Smooth muscle cell of the pulmonary artery (primary cell): ENCODE measurements at places on chromosomes 13 and 19. TPM values are rescaled to one million over a fixed set of nuclear protein-coding genes. Genes with fewer than 3 reads are reported as not detected.

Gene ZNF835
- 0.65 and 1.3 TPM in 2 replicates for total RNA-seq

Gene RGS9BP
- 0.52 and 0.56 TPM in 2 replicates for total RNA-seq

Gene DOHH
- 9.4 and 14.8 TPM in 2 replicates for total RNA-seq

Gene SELENOV
- total RNA-seq: not detected in 2 replicates

Gene SHISA7
- not detected in 2 replicates for total RNA-seq

Gene WDR87
- total RNA-seq: not detected in 2 replicates

Gene GPR42
- 0.07 TPM in 1 of 2 replicates, not detected in the other for total RNA-seq

Gene KIR3DL2
- not detected in 2 replicates for total RNA-seq

Gene ZNF91
- 16.0 and 16.9 TPM in 2 replicates for total RNA-seq
